ENCODE measurements at places on chromosomes 12 and 14.

DNA sequence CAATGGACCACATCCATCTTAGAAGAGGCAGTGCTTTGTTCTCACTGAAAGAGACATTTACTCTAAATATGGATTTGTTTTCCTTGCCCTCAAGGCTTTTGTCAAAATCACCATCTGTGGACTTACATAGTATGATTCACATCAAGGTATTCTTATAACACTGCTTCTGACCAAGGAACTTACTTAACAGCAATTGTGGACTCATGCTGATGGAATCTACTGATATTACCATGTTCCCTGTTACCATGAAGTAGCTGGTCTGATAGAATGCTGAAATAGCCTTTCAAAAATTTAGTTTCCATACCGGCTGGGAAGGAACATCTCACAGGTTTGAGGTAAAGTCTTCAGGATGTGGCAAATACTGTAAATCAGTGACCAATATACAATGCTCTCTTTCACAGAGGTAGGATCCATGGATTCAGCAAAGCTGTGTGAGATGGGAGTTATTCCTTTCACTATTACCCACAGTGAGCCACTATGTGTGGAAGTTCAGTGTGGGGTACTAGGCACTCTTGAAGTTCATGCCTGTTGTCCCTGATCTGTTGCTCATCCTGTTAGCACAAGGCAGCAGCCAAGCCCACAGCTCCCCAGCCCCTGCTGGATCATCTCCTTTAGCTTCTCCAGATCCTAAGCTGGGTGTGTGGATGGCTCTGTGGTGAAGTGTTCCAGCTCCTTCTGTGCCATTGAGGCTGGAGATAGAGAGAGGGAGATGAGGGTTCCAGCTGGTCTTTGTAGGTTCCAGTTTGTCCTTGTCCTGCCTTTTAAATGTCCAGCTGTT is 126.4 kb downstream of the ATP23 start:
- DNase-seq: no peak

DNA sequence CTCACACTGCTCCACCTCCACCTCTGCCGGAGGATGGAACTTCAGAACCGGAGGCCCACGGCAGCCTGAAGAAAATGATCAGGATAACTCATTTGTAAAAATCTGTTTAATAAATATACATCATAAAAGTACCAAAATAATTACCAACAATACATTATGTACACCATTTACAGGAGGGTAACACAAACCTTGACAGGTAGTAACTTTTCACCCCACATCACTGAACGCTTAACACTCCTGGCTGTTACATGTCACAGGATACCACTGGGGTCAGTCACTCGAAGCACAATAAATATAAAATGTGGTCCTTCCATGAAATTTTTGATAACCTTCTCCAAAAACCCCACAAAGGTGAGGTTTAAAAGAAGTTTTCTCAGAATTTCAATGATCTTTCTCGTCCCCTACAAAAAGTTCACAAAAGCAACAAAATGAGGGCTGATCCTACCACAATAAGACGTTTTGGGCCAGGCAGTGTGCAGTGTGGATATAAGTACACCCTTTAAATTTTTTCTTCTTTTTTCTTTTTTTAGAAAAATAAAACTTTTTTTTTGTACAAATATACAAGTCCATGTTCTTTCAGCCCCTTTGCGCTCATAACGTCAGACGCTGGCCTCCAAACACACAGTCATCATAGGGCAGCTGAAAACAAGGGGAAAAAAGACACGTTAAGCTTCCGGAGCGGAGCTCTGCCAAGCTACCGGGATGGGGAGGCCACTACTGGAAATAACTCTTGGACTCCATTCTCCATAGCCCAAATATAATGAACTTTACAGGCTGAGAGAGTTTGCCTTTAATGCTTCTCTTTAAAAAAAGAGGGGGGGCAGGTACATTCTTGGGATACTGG is 2.9 kb downstream of the NFKBIA start:
- DNase-seq: no peak

DNA sequence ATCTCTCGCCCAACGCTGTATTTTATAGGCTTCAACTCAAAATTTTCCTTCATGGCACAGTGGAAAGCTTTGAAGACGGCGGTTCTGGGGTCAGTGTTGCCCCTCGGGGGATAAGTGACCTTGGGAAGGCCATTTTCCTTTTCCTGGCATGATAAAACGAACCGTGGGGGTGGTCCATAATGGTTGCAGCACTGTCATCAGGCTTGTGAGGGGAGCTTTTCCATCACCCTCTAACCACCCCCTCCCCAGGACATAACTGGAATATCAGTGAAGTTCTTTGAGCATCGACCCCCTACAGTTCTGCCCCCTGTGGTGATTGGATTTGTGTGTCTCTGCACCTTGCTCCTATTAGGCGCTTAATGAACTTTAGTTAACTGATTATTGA is 16.0 kb downstream of the FOS start:
- no peak for DNase-seq

DNA sequence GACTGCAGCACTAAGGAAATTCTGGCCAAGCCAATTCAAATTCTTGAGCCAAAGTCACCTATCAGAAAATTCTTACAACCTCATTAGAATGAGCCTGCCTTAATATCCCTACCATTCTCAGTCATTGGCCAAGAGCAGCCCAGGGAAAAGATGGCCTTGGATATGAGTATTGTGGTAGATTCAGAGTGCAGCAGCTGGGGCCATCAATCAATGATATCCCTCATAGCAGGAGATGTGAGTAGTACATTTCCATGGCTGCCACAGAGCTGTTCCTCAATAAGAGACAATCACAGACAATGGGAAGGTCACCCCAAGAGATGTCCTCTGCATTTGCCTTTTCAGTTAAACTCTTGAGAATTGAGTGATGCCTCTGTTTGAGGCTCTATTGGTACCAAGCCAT is 161.6 kb downstream of the DYRK2 start:
- no peak for DNase-seq

GRCh38 chr14:103101963-103102688 is 7.6 kb downstream of the EXOC3L4 start:
- no peak for DNase-seq

DNA sequence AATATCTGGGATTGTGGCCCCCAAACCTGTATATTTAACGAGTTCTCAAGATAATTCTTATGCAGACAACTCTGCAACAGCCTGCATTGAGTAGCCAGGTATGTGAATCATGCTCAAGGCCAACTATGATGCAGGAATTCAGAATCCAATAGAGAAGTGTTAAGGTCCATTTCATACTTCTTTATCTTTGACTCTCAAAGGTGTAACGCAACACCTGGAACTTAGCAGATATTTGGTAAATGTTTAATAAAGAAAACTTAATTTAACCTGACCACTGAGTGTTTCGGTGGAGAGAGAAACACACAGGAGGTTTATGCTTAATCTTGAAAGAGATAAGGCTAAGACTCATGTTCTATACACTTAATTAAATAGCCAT is 156.5 kb upstream of the PLEKHG7 start:
- no peak for DNase-seq
